ENCODE measurements at places on chromosomes 5 and 9.

DNA sequence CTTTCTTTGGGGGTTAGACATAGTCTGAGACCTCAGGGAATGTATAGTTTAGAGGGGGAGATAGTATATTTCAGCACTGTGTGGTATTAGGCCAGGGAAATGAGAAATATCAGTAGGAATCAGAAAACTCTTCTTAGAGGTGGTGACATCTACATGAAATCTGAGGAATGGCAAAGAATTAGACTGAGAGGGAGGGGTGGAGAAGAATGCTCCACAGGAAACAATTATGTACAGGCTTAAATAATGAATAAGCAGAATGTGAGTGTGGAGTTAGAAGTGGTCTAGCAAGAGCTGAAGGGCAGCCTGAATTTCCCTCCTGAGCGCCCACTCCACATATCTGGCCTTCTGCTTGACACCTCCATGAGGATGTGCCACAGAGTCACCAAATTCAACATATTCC, 3.6 kb upstream of the MACIR start:
- no peak for DNase-seq

GRCh38 chr9:113578882-113579282, 115.4 kb downstream of the RGS3 start:
- DNase-seq, result peak; percentile 98

DNA sequence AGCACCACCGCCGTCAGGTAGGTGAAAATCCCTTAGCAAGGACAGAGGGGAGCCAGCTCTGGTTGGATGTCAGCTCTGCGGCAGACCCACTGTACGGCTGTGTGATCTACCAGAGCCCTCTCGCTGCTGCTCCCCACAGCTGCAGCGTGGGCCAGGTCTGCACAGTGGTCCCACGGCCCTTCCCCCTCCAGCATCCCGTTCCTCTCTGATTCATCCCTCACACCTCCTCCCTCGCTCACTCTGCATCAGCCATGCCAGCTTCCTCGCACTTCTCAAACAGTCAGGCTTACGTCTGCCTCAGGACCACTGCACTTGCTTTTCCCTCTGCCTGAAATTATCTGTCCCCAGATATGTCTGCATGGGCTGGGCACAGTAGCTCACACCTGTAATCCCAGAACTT, 26.6 kb upstream of the CFAP157 start:
- DNase-seq, result no peak

DNA sequence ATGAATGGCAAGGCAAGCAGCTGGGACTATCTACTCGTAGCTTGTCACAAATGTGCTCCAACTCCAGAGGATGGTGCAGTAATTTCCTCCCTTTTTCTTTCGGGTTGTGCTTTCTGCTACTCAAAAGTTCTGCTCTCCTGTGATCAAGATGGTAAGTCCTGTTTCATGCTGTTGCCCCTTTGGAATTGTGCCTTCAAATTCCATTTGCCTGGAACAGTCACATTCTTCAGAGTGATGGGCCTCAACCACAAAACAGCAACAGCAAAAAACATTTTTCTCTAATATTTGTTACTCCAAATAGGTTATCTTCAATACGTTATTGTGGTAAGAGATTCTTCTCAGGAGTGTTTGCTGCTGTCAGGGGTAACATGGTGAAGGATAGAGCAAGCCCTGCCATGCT, 209.3 kb downstream of the PALM2AKAP2 start:
- DNase-seq, result no peak

GRCh38 chr5:97085459-97086181, 56.8 kb downstream of the LIX1 start:
- no peak for DNase-seq

GRCh38 chr5:96896276-96896675, 20.0 kb downstream of the ERAP2 start:
- DNase-seq, result no peak

- DNase-seq, result no peak
These were observed 9.5 kb downstream of the SLC35A4 start for GRCh38 chr5:140574165-140574564.

GRCh38 chr5:116428966-116429365, 145.7 kb downstream of the SEMA6A start:
- no peak for DNase-seq

DNA sequence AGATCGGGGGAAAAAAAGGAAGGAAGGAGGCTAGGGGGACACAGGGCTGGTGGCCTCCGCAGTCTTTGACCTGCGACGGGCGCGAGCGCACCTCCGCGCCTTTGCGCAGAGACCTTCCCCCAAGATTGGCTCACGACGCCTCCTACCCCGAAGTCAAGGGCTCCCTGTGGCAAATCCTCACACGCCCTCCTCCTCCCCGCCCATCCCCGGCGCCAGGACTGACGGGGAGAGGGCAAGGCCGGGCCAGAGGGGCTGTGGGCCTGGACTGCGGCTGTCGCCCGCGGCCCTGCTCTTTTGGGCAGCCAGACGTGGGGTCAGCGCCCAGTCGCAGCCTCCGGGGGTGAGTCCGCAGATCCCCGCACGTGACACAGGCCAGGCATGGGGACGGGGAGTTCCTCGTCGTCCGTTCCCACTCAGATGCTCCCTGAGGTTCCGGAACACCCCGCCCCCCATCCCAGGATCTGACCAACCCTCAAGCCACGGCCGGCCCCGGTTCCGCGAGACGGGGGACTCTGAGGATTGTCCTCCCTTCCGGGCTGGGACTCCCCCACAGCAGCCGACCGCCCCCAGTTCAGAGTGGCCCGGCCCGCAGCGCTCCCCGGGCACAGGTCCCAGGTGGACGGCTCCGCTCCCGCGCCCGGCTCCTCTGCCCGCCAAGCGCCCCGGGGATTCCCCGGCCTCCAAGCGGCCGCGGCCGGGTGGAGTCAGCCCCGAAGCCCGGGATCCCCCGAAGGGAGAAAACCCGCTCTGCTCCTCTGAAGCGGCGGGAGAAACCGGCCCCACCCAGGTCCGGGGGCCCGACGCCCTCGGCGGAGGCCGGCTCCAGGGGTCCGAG, 543 bp upstream of the ANKRD33B start:
- peak; percentile 66 for DNase-seq

- peak; percentile 97 for DNase-seq
These were observed 6.6 kb downstream of the TJP2 start for GRCh38 chr9:69180670-69181069.

- no peak for DNase-seq
These were observed 19.1 kb downstream of the AUH start for GRCh38 chr9:91342575-91342974.

DNA sequence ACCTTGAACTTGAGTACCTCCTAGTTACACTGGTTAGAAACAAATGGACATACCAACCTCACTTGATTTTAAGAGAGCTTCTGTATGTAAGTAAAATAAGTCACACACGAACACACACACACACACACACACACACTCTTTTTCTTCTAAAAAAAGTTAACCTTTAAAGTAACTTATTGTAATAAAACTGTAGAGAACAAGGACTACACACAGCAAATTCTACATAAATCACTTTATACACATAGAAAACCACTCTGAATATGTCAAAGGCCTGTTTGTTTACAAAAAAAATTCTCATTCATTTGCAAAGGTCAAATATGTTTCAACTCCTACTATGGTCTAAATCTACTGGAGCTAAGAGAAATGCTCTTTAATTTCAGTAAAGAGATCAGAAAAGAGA, 29.1 kb downstream of the GIN1 start:
- no peak for DNase-seq

DNA sequence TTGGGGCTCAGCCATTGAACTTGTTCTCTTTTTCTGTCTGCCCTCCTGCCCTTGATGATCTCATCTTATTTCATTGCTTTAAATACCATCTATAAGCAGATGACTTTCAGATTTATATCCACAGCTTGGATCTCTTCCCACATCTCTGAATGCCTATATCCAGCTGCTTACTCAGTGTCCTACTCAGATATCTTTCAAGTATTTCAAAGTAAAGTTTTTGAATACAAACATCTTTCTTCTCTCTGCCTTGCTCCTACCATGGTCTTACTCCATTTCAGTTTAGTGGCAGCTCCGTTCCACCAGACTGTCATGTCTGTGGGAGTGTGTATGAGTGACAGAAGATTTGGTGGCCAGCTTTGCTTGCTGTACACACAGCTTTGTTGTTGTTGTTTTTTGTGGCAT, 59.7 kb downstream of the ERBIN start:
- DNase-seq, result peak; percentile 20

DNA sequence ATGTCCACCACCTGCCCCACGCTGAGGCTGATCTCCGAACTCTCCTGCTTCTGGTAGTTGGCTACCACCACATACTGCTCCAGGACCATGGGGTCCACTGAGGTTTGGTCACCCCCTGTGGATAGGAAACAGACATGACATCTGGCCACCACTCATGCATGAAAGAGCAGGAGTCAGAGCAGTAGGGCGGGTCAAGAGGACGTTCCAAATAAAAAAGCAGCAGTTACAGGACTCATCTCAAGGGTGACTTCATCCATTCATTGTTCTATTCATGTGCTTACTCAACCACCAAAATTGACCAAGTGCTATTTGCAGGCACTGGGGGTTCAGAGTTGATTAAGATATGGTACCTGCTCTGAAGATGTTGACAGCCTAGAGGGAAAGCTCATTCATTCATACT, 79.2 kb upstream of the UBTD2 start:
- no peak for DNase-seq

- no peak for DNase-seq
These were observed 159.1 kb upstream of the ZNF608 start for GRCh38 chr5:124905256-124906130.

DNA sequence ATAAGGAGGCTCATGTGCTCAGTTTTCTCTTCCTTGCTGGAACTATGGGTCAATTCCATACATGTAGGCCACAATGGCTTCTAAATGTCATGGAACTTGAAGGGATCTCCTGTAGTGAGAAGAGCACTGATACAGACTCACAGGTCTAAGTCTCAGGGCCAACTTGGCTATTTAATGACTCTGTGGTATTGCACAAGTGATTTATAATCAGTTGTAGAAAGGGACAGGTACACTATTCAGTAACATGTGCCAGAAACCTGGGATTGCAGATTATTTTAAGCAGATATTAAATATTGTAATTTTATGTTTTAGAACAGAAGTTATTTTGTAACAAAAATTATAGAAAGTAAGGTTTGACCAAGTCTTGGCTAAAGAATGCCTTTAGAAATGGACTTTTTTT, 241.5 kb upstream of the PIK3R1 start:
- no peak for DNase-seq

- DNase-seq, result no peak
These were observed 101.1 kb downstream of the TMEM174 start for GRCh38 chr5:73274121-73274520.

GRCh38 chr5:148733601-148734438, 79.5 kb upstream of the HTR4 start:
- peak; percentile 60 for DNase-seq

- DNase-seq, result no peak
These were observed 296.1 kb downstream of the TAF11L14 start for GRCh38 chr5:17930346-17930745.

GRCh38 chr5:93039888-93040287, 541.1 kb downstream of the NR2F1-AS1 start:
- DNase-seq, result no peak

DNA sequence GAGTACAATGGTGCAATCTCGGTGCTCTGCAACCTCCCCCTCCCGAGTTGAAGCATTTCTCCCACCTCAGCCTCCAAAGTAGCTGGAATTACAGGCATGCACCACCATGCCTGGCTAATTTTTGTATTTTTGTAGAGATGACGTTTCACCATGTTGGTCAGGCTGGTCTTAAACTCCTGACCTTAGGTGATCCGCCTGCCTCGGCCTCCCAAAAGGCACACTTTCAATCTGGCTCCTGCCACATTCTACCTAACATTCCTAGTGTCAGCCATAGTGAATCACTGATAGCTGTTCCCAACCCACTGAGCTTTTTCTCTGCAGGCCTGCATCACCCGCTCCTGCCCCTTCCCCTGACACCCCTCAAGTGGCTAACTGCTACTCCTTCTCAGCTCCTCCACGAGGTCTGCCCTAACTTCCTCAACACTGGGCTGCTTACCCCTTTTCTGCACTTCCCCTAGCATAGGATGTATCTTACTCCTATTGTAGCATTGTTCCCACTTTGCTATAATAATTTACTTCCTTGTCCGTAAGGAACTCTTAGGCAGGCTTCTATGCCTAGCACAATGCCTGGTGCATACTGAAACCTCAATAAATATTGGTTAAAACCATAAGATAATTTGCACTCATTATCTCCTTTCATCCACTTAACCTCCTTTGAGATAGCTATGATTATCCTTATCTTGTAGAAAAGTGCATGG, 42.0 kb upstream of the LIFR start:
- DNase-seq, result no peak

DNA sequence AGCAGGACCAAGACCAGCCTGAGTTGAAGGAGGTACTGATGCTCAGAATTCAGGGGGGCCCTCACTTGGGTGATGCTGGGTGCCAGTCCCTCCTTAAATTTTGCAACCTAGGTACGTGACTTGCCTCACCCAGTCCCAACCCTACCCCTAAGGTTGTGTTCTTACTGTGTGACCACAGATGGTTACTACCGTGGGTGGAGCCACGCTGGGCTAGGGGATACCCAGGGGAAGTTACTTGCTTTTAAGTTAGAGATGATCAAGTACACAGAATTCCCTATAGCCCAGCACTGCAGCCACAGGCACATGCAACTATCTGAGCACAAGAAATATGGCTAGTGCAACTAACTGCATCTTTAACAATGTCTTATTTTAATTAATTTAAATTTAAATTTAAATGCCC, 32.9 kb downstream of the NXNL2 start:
- no peak for DNase-seq

- DNase-seq, result peak; percentile 97
These were observed 33.3 kb upstream of the ABCA1 start for GRCh38 chr9:104961238-104961637.

DNA sequence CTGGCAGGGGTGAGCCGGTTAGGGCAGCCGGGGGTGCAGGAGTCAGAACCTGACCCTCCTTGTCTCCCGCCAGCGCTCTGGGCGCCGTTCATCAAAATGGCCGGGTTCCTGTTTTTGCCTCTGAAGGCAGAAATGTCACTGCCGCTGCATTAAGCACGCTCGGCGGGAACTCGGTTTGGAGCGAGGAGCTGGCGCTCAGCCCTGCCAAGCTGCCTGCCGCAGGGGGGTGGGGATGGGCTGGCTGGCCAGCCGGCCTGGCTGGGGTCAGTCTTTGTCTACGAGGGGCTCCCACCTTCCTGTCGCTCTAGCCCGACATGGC, 63.7 kb downstream of the CXXC5 start:
- DNase-seq, result no peak

DNA sequence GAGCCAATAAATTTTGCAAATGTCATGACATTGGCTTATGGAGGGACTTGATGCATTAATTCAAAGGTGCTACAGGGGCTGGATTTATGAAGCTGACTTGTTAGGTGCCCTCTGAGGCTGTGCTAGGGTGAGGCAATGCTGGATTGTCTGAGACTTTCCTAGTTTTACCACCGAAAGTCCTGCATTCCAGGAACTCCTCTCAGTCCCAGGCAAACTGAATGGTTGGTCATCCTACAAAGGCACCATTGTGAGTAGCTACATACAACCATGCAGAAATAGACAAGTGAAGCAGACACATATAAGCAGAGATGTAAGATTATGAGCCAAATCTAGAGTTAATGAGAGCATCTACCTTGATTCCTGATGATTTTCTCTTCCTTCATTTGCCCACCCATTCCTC, 95.3 kb downstream of the LIX1 start:
- no peak for DNase-seq

- no peak for DNase-seq
These were observed 232.6 kb downstream of the PRDM9 start for GRCh38 chr5:23740029-23740428.

- DNase-seq, result no peak
These were observed 147.1 kb upstream of the PPP1R26 start for GRCh38 chr9:135332516-135332915.

All from RWPE1 (cell line).